Tibial nerve (tissue), 4 donors: ENCODE measurements at places on chromosomes 2 and 18. TPM values are rescaled to one million over a fixed set of nuclear protein-coding genes. Genes with fewer than 3 reads are reported as not detected.

DAPL1 gene
- 2.6 TPM for total RNA-seq

ONECUT2 gene
- total RNA-seq = under 0.01 TPM

MDH1 gene
- 127 TPM for total RNA-seq

GTF2A1L gene
- total RNA-seq = 2.5 TPM

SLC5A7 gene
- not detected for total RNA-seq

HOXD12 gene
- not detected for total RNA-seq

TPGS2 gene
- total RNA-seq = 137 TPM

WIPF1 gene
- total RNA-seq = 49.2 TPM

UGT1A4 gene
- total RNA-seq = not detected

ABHD1 gene
- 0.78 TPM for total RNA-seq

GPR39 gene
- total RNA-seq = 0.22 TPM

LAMA1 gene
- total RNA-seq = 1.5 TPM

SLC66A3 gene
- total RNA-seq = 49.8 TPM

OTX1 gene
- total RNA-seq = not detected

POTEI gene
- not detected for total RNA-seq
